ENCODE measurements at places on chromosomes 13 and 19.

DNA sequence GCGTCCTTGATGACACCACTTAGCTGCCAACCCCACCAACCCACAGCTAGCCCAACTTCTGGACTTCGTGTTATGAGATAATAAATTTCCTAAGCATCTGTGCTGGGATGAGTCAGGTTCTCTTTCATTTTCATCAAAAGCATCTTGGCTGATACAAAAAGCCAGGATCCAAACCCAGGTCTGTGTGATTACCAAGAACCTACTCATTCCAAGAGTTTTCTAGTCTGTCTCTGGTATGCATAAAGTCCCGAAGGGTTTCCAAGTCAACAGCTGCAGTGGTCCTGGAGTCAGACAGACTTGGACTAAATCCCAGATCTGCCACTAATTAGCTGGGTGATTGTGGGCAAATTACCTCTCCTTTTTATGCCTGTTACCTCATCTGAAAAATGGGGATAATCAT, 55.5 kb upstream of the SERP2 start:
- no peaks in the 10 kb centered on the region for H3K27me3 ChIP-seq
- no peaks in the 10 kb centered on the region for H3K4me1 ChIP-seq
- DNase-seq, result no peak
- H3K27ac ChIP-seq, result no peak overlapping the region
- H3K4me3 ChIP-seq, result no peak overlapping the region

DNA sequence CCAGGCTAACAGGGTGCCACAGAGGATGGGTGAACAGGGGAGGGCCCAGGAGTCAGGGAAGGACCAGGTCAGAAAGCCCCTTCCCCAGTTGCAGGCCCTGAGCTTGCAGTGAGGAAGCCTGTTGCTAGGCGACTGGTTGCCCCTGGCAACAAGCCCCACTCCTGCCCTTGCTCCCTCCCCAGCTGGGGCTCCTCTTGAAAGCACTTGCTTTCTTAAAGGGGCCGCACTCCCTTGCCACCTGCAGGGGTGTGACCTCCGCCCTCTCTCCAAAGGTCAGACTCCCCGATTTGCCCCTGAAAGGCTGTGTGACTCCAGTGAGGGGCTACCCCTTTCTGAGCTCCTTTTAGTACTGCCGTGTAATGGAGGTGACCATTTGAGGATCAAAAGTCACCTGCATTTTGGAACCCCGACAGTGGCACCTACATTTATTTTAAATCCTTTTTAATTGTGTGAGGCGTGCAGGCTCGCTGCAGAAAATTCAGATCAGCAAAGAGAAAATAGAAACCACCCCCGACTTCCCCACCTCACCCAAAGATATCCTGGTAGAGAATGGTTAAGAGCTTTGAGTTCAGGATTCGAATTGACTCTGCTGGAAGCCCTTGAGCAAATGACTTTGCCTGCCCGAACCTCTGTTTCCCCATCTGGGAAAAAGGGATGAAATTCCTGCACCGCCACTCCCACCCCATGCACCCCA, 4.8 kb downstream of the FCHO1 start:
- H3K27ac ChIP-seq, result no peak overlapping the region
- peaks cover 3% of the 10 kb centered on the region for H3K4me1 ChIP-seq
- no peaks in the 10 kb centered on the region for H3K36me3 ChIP-seq
- no peak for DNase-seq
- H3K4me3 ChIP-seq, result no peak overlapping the region

- H3K36me3 ChIP-seq, result no peaks in the 10 kb centered on the region
- no peaks in the 10 kb centered on the region for H3K27me3 ChIP-seq
- no peak for DNase-seq
- H3K4me1 ChIP-seq, result no peaks in the 10 kb centered on the region
Observed at GRCh38 chr13:102441085-102441484, 39.2 kb upstream of the FGF14 start.

DNA sequence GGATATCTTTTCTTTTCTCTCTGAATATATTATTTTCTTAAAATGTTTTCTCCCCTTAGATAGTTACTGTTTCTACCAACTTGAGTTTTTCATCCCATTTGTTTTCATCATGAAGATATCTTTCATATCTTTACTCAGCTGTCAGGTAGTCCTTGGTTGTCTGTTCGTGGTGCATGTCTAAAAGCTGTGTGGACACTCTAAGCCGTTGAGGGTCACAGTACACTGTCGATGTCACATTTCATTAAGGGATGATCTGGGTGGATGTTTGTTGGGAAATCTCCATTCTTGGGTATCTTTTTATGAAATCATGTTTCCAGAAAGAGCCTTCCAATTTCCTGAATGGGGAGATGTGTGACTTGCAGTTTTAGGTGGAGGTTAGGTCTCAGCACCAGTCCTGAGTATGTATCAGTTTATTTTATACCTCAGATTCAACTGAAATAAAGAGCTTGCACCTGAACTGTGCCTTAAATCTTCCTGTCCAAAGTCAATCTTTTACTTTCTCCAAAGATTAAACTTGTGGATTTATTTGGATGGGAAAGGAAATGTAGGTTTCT, 23.2 kb downstream of the ZMYM2 start:
- H3K36me3 ChIP-seq, result no peaks in the 10 kb centered on the region
- H3K27me3 ChIP-seq, result no peaks in the 10 kb centered on the region
- no peak for DNase-seq
- H3K4me3 ChIP-seq, result no peak overlapping the region
- H3K27ac ChIP-seq, result no peak overlapping the region

- H3K27me3 ChIP-seq, result no peaks in the 10 kb centered on the region
- H3K36me3 ChIP-seq, result no peaks in the 10 kb centered on the region
- H3K27ac ChIP-seq, result no peak overlapping the region
Observed at GRCh38 chr13:29980339-29980738, 129.9 kb upstream of the UBL3 start.

GRCh38 chr19:39828015-39828653, 5.8 kb downstream of the DYRK1B start:
- no peaks in the 10 kb centered on the region for H3K36me3 ChIP-seq
- H3K27me3 ChIP-seq, result no peaks in the 10 kb centered on the region
- H3K4me3 ChIP-seq, result no peak overlapping the region
- DNase-seq, result no peak
- peaks cover 7% of the 10 kb centered on the region for H3K4me1 ChIP-seq
- H3K27ac ChIP-seq, result no peak overlapping the region

DNA sequence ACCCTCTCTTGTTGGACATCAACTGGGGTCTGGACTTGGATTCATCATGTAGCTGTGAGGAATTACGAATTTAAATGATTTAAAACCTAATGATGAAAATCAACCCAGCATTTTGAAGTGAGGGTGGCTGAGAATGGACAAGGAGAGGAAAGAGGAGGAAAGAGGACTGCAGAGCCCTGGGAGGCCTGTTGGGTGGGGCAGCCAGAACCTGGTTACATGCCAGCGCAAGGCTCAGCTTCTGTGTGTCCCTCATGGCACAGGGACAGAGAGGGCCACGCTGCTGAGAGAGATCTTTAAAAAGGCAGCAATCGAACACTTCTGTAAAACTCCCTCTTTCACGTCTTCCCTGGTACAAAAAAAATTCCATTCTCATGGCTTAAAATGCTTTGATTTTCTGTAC, 292.7 kb downstream of the MYO16 start:
- no peaks in the 10 kb centered on the region for H3K27me3 ChIP-seq
- no peak for DNase-seq
- no peaks in the 10 kb centered on the region for H3K36me3 ChIP-seq

DNA sequence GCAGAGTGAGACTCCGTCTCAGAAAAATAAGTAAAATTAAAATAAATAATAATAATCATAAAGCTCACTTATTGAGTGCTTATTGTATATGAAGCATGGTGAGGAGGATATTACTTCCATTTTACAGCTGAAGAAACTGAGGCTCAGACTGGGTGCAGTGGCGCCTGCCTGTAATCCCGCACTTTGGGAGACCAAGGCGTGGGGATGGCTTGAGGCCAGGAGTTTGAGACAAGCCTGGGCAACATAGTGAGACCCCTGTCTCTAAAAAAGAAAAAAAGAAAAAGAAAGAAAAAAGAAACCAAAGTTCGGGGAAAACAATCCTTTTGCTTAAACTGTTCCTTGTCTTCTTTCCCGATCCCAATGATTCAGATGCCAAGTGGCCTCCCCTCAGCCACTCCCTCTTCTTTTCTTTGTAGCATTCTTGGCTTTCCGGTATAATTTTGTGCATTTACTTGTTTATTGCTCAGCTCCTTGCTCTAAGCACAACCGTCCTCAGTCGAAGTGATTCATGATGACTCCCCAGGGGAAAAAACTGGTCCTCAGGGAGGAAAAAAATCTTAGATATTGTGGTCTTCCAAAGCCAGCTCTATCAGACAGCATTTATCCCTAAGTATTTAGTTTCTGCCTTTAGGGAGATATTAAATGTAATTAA, 965 bp upstream of the EIF3G start:
- H3K36me3 ChIP-seq, result no peaks in the 10 kb centered on the region
- H3K4me3 ChIP-seq, result no peak overlapping the region
- H3K27ac ChIP-seq, result no peak overlapping the region
- peak; percentile 39 for DNase-seq
- no peaks in the 10 kb centered on the region for H3K27me3 ChIP-seq

GRCh38 chr19:54606230-54606629, 12.8 kb downstream of the LILRA1 start:
- no peak overlapping the region for H3K4me3 ChIP-seq
- no peak for DNase-seq
- H3K27me3 ChIP-seq, result no peaks in the 10 kb centered on the region
- no peaks in the 10 kb centered on the region for H3K36me3 ChIP-seq

GRCh38 chr13:32751340-32751739, 165.1 kb downstream of the PDS5B start:
- H3K4me1 ChIP-seq, result no peaks in the 10 kb centered on the region
- H3K27me3 ChIP-seq, result no peaks in the 10 kb centered on the region
- no peak overlapping the region for H3K4me3 ChIP-seq
- no peak for DNase-seq

GRCh38 chr19:47609906-47610894, 1.3 kb downstream of the BICRA start:
- peaks cover 11% of the 10 kb centered on the region for H3K4me1 ChIP-seq
- no peaks in the 10 kb centered on the region for H3K36me3 ChIP-seq
- peak overlapping the region; percentile 62 for H3K4me3 ChIP-seq
- no peaks in the 10 kb centered on the region for H3K27me3 ChIP-seq

- no peaks in the 10 kb centered on the region for H3K36me3 ChIP-seq
- DNase-seq, result no peak
- H3K27ac ChIP-seq, result no peak overlapping the region
- no peaks in the 10 kb centered on the region for H3K4me1 ChIP-seq
Observed at GRCh38 chr13:43831088-43831487, 44.3 kb upstream of the ENOX1 start.

All from ovary (tissue), 10 donors.